RPMI7951 (cell line): ENCODE measurements at places on chromosomes 2 and 18. TPM values are rescaled to one million over a fixed set of nuclear protein-coding genes. Genes with fewer than 3 reads are reported as not detected.

- DNase-seq = no peak
Observed at GRCh38 chr2:48699348-48699930, 56.1 kb downstream of the LHCGR start.

DNA sequence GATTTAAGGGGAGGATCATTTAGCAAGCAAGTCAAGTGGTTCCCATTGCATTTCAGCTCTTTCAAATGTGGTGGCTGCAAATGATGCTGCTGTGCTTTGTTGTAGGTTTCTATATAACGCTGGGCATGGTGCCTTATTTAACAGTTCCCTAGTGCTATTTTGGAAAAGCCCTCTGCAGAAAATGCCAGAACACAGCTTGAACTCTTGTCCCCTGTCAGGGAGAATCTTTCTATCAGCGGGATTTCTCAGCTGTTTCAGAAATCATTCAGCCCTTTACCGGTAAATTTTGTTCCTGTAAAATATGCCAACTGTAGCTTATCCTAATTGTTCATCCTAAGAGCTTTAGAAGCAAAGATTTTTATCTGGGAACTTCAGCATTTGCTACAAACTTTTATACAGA lies 77.8 kb upstream of the DTNA start:
- DNase-seq = no peak

SLC11A1 gene
- under 0.01 and 0.10 TPM in 2 replicates for total RNA-seq

- no peak for DNase-seq
Observed at GRCh38 chr18:56569416-56569815, 69.0 kb downstream of the TXNL1 start.

DNA sequence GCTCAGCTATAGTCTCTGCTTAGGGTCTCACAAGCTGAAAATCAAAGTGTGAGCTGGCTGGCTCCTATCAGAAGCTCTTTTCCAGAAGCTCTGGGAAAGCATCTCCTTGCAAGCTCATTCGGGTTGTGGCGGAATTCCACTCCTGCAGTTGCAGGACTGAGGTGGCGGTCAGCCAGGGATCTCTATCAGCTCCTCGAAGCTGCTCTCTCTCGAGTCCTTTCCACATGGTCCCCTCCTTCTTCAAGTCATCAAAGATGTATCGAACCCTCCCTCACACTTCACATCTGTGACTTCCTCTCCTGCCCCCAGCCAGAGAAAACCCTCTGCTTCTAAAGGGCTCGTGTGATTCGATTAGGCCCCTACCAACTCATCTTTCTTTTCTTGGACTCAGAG lies 141.7 kb downstream of the ZFP36L2 start:
- peak; percentile 66 for DNase-seq

BCS1L gene
- total RNA-seq = 47.0 and 49.8 TPM in 2 replicates
